ENCODE measurements at places on chromosomes 1 and 21. TPM values are rescaled to one million over a fixed set of nuclear protein-coding genes. Genes with fewer than 3 reads are reported as not detected.

Gene IPO9
- 24.6 TPM for total RNA-seq

Gene ATP1A2
- 0.58 TPM for total RNA-seq

Gene SERPINC1
- total RNA-seq = 0.17 TPM

Gene LENEP
- not detected for total RNA-seq

Gene TMEM240
- total RNA-seq = 5.5 TPM

Gene IPP
- total RNA-seq = 16.9 TPM

Data from smooth muscle cell of trachea (primary cell).